ENCODE measurements at places on chromosomes 5 and 9.

GRCh38 chr9:98712987-98713386, 4.3 kb upstream of the GABBR2 start:
- DNase-seq: no peak

DNA sequence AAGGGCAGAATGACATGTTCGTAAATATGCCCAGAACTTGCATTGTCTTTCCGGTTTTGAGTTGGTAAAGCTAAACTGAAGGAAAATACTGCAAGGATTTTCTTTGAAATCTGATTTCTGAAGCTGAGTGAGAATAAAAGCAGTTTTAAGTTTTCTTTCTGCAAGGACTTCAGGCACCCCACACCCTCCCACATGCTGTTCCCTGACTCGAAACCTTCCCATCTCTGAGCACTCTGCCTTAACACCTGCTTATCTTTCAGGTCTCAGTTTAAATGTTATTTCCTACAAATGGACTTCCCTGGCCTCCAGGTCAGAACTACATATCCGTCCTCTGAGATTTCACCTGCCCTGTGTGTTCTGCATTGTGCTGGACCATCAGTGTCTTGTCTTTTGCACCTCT, 93.8 kb downstream of the KLHL3 start:
- no peak for DNase-seq

- no peak for DNase-seq
Observed at GRCh38 chr5:78626009-78626571, 22.5 kb downstream of the LHFPL2 start.

DNA sequence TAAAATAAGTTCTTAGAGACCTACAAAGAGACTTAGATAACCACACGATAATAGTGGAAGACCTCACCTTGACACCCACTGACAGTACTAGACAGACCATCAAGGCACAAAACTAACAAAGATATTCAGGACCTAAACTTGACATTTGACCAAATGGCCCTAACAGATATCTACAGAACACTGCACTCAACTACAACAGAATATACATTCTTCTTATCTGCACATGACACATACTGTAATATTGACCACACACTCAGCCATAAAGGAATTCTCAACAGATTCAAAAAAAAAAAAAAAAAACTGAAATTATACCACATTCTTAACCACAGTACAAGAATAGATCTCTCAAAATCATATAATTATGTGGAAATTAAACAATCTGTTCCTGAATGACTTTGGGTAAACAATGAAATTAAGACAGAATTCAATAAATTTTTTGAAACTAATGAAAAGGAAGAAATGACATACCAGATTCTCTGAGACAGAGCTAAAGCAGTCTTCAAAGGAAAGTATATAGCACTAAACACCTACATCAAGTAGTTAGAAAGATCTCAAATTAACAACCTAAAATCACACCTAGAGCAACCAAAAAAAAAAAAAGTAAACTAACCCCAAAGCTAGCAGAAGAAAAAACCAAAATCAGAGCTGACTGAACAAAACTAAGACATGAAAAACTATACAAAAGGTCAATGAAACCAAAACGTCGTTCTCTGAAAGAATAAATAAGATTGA, 362.3 kb upstream of the POU5F2 start:
- DNase-seq: no peak

DNA sequence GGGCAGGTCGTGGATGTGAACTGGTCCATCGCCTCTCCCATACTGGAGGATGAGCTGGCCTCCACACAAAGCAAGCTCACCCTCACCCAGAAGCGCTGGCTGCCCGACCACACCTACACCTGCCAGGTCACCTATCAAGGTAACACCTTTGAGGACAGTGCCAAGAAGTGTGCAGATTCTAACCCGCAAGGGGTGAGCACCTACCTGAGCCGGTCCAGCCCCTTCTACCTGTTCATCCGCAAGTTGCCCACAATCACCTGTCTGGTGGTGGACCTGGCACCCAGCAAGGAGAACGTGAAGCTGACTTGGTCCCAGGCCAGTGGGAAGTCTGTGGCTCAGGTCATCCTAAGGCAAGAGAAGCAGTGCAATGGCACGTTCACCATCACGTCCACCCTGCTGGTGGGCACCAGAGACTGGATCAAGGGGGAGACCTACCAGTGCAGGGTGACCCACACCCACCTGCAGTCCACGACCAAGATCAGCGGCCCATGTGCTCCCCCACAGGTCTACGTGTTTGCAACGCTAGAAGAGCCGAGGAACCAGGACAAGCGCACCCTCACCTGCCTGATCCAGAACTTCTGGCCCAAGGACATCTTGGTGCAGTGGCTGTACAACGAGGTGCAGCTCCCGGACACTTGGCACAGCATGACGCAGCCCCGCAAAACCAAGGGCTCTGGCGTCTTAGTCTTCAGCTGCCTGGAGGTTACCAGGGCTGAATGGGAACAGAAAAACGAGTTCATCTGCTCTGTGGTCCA, 71.3 kb downstream of the INSL6 start:
- DNase-seq: no peak

DNA sequence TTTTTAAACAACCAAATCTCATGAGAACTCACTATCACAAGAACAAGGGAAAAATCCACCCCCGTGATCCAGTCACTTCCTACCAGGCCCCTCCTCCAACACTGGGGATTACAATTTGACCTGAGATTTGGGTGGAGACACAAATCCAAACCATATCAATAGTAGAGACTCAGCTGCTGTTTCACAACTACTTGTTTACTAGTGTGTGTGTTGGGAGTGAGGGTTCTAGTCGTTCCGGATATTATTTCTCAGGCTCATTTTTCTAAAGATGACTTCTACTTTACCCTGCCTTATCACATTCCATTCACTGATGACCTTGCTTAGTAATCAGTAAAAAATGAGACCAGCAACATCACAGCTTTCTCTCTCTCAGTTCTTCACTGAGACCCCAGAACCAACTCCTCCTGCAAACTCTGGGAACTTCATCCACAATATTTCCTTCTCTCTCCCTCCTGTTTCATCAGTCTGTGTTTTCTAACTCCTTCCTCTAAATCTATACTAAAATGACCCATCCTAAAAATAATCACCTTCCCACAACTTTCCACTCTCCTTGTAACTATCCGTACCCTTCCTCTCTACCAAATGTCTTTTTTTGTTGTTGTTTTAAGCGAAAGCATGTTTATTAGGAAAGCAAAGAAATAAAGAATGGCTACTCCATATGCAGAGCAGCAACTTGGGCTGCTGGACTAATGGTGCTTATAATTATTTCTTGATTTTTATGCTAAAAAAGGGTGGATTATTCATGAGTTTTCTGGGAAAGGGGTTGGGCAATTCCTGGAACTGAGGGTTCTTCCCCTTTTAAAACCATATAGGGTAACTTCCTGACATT, 121.5 kb upstream of the SPRY4 start:
- DNase-seq: no peak
